ENCODE measurements at places on chromosomes 4 and X.

DNA sequence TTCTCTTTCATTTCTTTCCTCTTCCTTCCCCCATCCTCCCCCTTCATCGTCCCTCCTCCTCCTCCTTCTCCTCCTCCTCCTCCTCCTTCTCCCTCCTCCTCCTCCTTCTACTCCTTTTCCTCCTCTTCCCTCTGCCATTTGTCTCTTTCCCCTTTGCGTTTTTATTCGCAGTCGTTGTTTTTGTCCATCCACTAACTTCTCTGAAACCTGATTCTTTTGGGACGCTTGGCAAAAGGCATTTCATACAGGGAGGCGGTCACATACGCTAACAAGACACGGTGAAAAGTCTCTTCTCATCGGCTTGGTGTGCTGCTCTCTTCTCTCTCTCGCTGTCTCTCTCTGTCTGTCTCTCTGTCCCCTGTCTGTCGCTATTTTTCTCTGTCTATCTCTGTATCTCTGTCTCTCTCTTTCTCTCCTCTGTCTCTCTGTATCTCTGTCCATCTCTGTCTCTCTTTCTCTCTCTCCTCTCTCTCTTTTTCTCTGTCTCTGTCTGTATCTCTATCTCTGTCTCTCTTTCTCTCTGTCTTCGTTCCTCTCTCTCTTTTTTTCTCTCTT lies 5.4 kb upstream of the SHOX start:
- DNase-seq = no peak

DNA sequence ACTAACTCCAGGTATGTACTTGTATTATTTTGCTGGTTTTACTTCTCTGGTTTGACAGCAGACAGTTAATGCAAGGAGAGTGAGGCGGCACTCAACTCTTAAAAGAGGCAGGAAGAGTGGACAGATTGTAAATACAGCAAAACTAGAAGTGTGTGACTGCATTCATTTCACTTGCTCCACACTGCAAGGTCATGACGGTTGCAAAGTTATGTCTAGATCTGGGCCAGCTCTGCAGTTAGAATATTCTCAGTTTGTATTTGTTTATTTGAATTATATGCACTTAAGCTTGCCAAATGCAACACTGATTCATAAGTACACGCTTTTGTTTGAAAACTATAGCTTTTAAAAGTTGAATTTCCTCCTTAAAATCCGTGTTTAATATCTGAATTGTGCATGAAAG lies 148.9 kb downstream of the STIM2 start:
- DNase-seq = no peak

DNA sequence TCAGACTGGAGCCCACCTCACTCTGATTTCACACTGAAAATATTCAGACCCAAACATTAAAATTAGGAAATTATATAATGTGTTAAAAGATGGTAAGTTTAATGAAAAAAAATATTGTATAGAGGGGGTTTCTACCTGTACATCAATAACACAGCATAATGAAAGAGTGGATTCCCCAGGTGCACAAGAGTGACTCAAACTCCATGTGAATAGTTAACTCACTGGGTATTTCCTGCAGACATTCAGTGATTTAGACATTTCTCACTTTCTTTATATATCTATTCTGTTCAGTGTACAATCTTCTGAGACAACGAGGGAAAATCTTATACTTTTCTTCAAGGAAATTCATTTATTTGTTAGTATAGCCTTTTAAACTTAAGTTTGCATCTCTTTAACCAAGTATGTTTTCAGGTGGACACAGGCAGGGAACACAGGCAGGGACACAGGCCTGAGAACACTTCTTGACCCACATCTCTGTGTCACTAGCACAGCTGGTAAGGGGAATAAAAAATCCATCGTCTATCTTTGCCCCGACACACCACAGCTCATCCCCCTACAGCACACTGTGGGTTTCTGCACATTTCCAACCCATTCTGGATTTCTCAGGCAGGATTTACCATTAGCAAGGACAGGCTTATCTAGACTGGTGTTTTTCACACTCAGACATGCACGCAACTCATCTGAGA lies 525.5 kb upstream of the BOD1L1 start:
- no peak for DNase-seq

DNA sequence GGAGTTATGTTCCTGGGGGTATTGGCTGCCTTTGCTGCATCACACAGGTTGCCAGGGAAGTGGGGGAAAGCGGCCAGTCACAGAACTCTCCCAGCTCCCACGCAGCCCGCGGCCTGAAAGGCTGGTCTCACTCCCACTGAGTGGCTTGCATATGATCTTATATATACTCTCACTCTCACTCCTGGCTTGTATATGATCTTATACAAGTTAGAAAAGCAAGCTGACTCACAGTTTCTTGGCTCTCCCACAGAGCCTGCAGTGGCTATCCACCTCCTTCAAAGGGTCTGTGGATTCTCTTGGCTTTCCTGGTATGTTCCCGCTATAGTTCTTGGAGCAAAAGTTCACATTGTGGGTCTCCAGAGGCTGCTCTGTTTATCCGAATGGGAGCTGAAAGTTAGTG lies 833.5 kb upstream of the GALNTL6 start:
- no peak for DNase-seq

DNA sequence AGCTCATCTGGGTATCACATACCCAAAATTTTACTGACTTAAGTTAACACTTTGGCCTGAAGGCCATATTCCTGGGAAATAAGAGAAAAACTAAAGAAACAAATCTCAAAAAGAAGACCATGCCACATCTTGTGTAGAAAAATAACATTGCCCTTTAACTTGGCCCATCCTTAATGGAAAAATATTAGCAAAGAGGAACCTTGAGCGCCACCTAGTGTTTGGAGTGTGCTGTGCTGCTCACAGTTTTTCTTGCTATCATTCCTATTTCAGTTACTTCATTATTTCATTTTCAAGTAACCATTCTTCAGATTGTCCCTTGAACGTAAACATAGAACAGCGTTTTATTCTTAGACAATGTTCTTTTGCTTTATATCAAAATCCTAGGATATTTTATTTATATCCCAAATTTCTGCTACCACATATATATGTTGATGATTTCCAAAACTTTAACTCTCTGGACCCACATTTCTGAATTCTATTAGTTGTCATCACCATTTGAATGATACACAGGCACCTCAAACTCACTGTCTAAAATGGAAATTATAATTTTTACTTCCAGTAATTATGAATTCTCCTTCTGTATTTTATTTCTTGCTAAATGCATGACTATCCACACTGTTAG lies 999.0 kb upstream of the ADGRL3 start:
- DNase-seq = no peak

DNA sequence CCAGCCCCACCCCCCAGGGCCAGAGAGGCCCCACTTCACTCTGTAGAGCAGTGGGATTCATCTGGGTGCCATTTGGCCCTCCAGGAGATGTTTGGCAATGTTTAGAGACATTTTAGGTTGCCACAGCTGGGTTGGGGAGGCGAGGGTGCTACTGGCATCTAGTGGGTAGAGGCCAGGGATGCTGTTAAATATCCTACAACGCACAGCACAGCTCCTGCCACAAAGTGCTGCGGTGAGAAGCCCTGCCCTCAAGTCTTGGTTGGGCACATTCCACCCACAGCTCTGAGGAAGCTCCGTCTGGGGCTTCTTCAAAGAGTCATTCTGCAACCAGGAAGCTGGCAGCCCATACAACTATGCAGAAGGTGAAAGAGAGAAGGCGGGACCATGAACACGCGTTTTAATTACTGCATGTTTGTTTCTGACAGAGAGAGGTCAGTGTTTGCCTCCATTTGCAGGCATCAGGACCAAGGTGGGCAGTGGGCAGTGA lies 48.1 kb upstream of the FAM9C start:
- DNase-seq = peak; percentile 34

DNA sequence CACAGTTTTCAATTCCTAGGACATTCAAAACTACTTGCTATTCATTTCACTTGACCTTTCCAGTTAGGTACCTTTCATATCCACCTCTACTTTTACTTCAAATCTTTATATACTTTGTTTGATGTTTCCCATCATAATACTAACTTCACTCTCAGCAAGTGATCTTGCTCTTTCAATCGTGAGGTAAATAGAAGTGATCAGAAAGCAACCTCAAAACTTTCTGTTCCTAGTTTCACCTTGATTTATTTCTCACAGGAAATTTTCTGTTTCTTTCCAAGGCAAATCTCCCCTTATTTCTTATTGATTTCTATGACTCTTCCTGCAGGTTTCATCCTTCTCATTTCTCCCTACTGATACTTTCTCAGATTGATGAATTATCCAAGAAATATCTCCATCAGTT lies 623.5 kb downstream of the FSTL5 start:
- DNase-seq = no peak

DNA sequence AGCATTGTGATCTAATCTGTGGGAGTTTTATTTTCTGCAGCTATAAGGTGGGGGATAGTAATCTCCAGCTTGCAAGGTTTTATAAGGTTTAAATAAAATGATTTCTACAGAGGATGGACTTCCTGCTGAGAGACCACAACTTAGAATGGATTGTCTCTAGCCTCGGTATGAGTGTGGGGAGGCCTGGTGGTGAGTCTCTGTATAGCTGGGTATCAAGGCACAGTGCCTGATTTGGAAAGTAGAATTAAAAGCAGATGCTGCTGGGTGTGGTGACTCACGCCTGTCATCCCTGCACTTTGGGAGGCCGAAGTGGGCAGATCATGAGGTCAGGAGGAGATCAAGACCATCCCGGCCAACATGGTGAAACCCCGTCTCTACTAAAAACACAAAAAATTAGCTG lies 162.0 kb upstream of the GATB start:
- DNase-seq = no peak

- no peak for DNase-seq
Measured at GRCh38 chr4:7820031-7820818, 119.4 kb downstream of the AFAP1 start.

- no peak for DNase-seq
Measured at GRCh38 chr4:93771640-93772411, 56.7 kb upstream of the ATOH1 start.

DNA sequence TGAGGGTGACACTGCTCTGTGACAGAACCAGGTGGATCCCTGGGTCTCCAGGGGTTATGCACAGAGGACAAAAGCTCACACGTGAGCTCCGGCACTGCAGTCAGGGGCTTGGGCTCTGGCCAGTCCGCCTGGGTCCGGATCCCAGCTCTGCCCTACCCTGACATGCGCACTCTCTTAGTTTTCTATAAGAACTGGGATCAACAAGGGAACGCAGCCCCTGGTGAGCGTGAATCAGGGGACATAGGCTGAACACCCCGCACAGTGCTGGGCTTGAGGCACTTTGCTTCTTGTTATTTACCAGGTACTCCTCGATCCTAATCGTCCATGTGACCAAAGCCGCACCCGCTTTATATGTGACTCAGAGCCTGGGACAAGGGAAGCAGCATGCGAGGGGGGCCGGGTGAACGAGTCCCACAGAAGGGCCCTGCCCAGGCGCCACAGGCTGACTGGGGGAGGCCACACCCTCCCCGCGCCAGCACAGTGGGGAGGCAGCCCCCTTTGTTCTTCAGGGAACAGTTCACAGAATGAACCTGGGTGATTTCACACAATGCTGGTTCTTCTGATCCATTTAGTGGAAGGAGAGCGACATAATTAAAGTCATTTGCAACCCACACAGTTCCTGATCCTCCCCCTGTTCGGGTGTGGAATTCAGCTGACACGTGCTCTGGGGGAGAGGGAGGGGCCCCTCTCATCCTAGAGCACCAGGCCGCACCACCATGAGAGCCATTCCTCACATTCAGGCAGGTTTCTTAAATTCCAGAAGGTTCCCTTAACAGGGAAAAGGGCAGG lies 55.5 kb downstream of the WFS1 start:
- no peak for DNase-seq

DNA sequence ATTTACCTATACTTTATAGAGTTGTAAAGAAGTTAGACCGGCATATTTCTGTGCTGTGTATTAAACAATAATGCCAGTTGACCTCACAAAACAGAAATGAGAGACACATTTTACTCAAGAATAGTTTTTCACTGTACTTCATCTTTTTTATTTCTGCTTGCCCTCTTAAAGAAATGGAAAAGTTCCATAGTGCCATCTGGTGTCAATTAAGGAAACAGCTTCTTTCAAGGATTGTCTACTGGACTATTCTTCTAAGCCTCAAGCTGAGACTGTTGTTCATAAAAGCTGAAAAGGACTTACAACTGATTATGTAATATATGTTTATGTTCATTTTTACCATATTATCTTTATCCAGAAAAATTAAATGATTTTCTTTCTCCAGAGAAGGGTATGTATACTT lies 1523.7 kb downstream of the ARAP2 start:
- DNase-seq = no peak

DNA sequence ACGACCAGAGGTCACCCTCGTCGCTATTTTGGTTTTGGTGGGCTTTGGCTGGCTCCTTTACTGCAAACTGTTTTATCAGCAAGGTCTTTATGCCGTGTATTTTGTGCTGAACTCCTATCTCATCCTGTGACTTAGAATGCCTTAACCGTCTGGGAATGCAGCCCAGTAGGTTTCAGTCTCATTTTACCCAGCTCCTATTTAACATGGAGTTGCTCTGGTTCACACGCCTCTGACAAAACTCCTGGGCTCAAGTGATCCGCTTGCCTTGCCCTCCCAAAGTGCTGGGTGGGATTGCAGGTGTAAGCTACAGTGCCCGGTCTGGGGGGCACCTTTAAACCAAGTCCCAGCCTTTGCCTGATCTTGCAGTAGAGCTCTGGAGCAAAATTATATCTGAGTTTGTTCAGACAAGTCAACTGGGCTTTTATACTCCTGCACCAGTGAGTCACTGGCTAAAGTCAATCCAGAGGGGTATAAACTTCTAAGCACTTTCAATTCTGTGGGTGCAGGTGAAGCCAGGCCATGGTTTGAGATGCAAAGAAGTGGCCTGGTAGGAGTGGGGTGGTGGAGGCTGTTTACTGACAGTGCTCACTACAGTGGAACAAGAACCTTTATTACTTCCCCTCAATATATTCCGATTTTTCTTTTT lies 50.2 kb downstream of the MGST2 start:
- DNase-seq = no peak

GRCh38 chr4:142386449-142386848 lies 459.7 kb downstream of the INPP4B start:
- no peak for DNase-seq

- no peak for DNase-seq
Measured at GRCh38 chr4:83561381-83561780, 25.5 kb downstream of the GPAT3 start.

All from activated B cell treated with CpG ODN at 0.5 μM for 24 hours (primary cell).